Left colon (tissue), 2 donors: ENCODE measurements at places on chromosomes 5 and 9.

DNA sequence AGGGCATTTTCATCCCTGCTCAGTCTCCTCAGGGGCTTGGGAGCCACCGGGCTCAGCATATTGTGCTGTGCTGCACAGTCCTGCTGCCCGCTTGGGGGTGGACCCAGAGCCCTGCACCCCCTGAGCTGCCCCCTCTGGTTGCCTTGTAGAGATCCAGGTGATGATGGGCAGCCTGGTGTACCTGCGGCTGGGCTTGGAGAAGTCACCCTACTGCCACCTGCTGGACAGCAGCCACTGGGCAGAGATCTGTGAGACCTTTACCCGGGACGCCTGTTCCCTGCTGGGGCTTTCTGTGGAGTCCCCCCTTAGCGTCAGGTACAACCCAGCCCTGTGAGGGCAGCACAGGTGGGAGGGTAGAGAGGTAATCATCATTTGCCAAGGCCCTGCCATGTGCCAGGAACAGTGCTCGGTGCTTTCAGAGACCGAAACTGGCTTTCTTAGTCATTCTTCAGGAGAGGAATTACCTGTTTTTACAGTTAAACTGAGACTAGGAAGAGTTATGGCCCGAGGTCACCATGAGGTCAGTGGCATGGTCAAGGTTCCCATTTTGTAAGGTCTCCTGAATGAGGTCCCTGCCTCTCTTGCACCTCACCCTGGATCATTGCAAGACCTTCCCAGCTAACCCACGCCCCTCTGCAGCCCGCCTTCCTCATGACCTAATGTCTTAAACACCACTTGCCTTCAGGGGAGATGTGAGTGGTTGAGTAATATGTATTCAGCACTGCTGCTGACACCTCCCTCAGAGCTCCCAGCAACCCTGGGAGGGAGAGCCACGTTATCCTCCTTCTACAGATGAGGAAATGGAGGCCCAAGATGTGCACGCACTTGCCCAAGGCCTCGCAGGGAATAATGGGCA, 7.5 kb downstream of the NHP2 start:
- DNase-seq: peak; percentile 90

- DNase-seq: no peak
Measured at GRCh38 chr5:125564317-125564975, 818.0 kb upstream of the ZNF608 start.

- DNase-seq: no peak
Measured at GRCh38 chr5:77210091-77210963, at the start of gene PDE8B. TSS of gene PDE8B (plus strand) at chr5:77210680. CDS start at chr5:77210926, 246 bp downstream.

DNA sequence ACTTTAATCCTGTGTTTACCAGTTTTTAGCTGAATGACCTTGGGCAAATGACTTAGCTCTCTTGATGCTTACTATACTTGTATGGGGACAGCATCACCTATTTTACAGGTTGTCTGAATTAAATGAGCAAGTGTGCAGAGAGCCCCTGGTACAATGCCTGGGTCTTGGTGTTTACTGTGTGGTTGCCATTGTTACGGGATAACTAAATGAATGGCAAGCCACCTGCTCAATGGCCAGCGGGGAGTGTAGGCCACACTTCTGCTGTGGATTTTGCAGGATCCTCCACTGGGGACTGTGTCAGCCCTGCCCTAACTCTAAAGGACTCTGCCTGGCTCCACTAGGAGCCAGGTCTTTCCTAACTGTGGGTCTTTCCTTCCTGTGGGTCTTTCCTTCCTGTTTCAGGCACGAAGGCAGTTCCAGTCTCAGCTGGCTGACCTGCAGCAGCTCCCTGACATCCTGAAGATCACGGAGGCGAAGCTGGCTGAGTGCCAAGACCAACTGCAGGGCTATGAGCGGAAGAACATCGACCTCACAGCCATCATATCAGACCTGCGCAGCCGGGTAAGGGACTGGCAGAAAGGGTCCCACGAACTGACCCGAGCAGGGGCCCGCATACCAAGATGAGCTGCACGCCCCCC, 10.3 kb upstream of the GLE1 start:
- peak; percentile 73 for DNase-seq

- DNase-seq: no peak
Measured at GRCh38 chr9:71071633-71072032, 49.8 kb downstream of the TRPM3 start.

DNA sequence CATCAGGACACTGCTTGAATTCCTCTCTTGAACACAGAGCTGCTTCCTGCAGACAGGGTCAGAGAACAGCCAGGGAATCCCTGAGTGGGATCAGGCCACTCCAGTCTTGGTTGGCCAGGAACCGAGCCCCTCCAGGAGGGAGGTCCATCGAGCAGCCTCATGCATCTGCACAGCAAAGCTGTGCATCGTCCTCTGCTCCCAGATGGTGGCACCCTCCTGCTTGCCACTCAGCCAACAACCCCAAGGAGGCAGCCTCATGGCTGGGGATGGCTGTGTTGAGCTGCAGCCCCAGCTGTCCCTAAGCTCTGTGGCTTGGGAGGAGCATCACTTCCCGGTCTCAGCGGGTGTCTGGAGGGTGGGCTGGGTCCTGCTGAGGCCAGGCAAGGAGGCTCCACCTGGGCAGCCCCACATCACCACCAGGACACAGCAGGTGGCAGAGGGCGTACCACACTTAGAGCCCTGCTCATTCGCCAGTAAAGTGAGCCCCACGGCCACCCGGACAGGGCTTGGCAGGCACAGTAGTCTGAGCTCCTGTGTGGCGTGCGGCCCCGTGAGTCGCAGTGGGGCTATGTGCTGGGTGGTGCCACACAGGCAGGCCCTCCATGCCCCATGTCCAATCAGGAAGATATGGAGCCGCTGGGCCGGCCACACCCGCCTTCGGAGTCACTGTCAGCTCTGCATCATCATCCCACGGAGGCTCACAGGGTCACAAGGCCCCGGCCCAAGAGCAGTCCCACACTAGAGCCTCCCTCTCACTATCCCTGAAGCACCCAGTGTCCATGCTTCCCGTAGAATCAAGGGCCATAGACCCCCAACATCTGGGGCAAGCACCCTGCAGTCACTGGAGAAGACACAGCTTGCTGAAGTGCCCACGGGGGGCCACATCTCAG, 11.9 kb downstream of the LPCAT1 start:
- peak; percentile 19 for DNase-seq

DNA sequence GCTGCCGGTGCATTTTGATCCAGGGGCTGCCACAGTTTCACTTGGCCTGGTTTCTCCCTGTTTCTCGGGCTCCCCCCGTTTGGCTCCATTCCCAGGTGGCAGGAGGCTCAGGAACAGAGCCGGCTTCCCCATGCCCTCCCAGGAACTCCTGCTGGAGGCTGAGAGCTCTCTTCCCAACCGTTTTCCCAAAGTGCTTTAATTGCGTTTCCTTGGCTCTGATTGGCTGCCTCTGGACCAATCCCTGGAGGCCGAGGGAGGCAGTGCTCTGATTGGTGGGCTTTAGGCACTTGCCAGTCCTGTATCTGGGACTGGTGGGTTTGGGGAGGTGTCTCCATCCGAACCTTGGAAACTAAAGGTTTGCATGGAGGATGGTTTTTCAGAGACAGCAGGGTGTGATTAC, 4.9 kb downstream of the TSPAN17 start:
- no peak for DNase-seq

DNA sequence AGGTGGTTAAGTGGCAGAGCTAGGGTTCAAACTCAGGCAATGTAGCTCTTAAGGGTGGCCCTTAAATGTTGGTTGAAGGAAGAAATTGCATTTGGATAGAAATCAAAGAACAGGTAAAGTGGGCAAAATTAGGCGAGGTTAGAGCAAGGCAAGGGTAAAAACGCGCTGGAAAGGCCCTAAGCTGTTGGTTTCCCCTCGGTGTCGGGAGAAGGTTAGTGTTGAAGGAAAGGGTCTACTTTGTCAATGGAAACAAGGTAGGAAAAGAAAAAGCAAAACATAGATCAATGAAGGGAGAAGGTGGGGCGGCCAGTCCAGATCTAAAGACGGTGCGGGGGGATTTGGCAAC, 431 bp downstream of the FASTKD3 start:
- no peak for DNase-seq

GRCh38 chr5:89706731-89707130, 702.8 kb downstream of the CETN3 start:
- no peak for DNase-seq
